Stimulated activated CD4-positive, alpha-beta T cell treated with anti-CD3 and anti-CD28 coated beads, Interleukin-2, amount 100 ng/mL, for 48 hours (primary cell): ENCODE measurements at places on chromosomes 16 and 17.
A peak's percentile ranks its signal among the peaks of the same experiment; 100 is the strongest.

DNA sequence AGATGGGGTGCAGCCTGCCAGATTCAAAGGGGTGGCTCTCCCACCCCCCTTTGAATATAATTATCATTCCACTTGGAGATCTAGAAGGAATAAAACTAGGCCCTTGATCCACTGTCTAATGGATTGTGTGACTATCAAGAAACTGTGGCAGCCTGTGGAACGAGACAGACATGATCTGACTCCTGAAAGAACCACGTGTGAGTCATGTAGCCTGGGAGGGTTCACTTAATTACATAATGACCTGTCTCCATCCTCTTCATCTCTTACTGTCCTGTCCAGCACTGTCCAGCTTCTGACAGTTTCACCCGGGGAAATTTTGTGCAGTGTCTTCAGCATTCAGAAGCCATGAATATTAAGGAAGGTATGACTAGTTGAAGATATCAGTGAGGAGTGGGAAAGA, 43.3 kb upstream of the CDH13 start:
- no peak for DNase-seq

- DNase-seq: no peak
These were observed 4.7 kb upstream of the WDR24 start for GRCh38 chr16:694863-695354.

DNA sequence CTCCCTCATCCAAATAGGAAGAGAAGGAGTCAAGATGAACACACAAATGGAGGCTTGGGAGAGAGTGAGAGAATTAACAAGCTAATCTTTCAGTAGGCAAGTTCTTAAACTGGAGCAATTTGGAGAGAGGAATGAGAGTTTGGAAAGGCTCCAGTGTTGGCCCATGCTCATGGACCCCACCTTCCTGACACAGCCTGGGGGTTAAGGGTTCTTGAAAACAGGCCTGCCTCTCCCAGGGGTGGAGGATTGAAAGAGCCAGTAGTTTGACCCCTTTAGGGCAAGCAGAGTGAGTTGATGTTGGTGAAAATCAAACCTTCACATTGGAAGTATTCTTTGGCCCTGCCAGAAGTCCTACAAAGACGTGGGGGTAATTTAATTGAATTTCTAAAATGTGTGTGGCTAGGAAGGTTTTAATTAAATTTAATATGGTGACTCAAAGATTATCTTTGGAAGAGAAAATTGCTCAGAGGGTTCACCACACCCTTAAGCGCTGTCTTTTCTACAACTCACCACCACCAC, 5.8 kb downstream of the HOXB3 start:
- no peak for DNase-seq

- no peak for DNase-seq
These were observed 163.2 kb upstream of the RPL38 start for GRCh38 chr17:74040291-74040690.

DNA sequence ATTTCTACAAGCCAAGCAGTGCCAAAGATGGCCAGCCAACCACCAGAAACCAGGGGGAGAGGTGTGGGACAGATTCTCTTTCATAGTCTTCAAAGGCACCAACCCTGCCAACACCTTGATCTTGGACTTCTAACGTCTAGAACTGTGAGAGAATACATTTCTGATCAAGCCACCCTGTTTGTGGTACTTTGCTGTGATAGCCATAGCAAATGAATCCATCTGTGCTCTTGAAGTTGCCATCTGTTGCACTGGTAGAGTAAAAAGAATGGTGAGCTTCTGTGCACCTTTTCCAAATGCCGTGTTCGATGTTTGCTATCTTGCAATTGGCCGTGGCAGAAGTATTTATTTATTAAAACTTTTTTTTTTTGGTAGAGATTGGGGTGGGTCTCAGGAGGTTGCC, 16.7 kb upstream of the ADGRG1 start:
- DNase-seq: no peak

GRCh38 chr17:74601944-74602572, 10.0 kb upstream of the CD300LD start:
- DNase-seq: peak; percentile 26
